ENCODE measurements at places on chromosomes 16 and 17.

- peak; percentile 15 for DNase-seq
Measured at GRCh38 chr16:8660841-8661301, 13.5 kb upstream of the ABAT start.

GRCh38 chr16:1078579-1079021 lies 6.1 kb downstream of the SSTR5 start:
- DNase-seq = no peak

GRCh38 chr16:69351309-69352027 lies at the start of gene TMED6:
Gene TMED6, minus strand, starts transcription at chr16:69351786. Its CDS starts 33 bp downstream, at chr16:69351753.
- DNase-seq = no peak

DNA sequence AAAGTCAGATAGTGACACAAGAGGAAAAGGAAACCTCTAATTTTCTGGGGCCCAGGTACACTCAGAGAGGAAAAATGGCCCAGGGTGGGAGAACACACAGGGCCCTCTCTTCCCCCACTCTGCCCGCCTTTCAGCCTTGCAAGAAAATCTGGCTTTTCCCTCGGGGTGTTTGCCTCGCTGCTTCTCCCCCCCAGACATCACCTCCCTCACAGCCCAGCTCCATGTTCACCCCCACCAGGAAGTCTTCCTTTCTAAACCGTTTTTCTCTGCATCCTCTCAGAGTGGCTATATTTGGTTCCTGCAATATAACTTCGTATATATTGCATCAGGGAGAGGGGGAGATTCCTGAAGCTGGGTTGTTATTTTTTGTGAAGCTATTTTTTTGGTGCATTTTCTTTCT lies 27.3 kb downstream of the RPRML start:
- no peak for DNase-seq

- DNase-seq = no peak
Measured at GRCh38 chr17:8698162-8698971, 46.3 kb downstream of the CCDC42 start.
